ENCODE measurements at places on chromosomes 12 and 14.

GRCh38 chr12:91964501-91964900 is 181.1 kb downstream of the BTG1 start:
- no peak for DNase-seq

- DNase-seq: no peak
Observed at GRCh38 chr14:90839024-90839888, 23.0 kb upstream of the TTC7B start.

DNA sequence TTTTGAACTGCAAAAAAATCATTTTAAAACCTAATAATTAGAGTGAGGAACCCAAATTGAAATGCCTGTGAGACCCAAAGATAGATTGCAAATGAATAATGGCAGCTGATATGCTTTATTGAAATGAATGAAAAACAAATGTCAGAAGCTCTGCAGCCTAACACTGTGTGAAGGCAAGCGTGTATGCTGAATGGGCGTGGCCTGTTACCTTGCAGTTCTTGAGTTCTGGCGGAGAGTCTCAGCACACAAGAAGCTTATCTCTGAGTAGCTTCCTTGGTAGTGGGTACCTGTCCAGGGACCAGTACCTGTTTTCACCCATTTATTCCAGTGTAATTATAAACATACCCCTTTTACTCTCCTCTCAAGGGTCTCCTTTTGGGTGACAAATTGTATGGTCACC is 341.2 kb downstream of the NPAS3 start:
- no peak for DNase-seq

DNA sequence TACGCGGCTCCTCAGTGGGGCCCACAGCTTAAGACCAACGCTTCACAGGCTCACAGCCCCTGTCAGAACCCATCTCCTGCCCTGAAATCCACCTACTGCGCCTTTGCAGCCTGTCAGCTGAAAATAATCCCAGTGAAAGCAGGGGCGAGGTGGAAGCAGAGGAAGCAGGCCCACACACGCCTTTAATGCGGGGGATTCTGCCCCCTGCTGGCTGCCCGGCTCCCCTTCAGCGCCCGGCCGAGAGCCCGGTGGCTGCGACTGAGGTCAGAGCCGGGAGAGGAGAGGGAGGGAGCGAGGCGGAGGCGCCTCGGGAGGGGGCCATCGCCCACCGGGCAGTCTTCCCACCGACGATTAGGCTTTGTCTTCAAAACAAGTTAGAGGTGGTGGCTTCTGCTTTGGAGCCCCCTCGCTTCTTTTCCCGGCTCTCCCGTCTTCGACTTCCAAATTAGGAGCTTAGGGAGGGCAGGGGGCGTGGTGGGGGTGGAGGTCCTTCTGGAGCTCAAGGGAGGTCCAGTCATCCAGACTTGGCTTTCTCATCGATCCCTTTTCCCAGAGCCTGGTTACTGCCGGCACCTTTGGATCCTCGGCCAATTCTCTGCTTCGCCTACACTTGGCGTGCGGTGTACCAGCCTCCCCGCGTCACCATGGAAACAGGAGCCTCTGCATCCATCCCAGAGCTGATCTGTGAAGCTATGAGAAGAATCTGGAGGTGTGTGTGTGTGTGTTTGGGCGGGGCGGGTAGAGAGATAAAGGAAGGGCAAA is 25.2 kb upstream of the RND1 start:
- peak; percentile 50 for DNase-seq

GRCh38 chr14:42459171-42459685 is 852.6 kb downstream of the LRFN5 start:
- DNase-seq: no peak

GRCh38 chr12:83044736-83045135 is 358.0 kb downstream of the TMTC2 start:
- no peak for DNase-seq

GRCh38 chr14:82421286-82421685 is 887.6 kb upstream of the SEL1L start:
- no peak for DNase-seq

- peak; percentile 23 for DNase-seq
Observed at GRCh38 chr14:99930420-99931274, 134.6 kb upstream of the EVL start.

- DNase-seq: no peak
Observed at GRCh38 chr12:57764662-57765002, 2.2 kb downstream of the CYP27B1 start.

GRCh38 chr14:101819251-101819990 is 57.9 kb downstream of the PPP2R5C start:
- no peak for DNase-seq

DNA sequence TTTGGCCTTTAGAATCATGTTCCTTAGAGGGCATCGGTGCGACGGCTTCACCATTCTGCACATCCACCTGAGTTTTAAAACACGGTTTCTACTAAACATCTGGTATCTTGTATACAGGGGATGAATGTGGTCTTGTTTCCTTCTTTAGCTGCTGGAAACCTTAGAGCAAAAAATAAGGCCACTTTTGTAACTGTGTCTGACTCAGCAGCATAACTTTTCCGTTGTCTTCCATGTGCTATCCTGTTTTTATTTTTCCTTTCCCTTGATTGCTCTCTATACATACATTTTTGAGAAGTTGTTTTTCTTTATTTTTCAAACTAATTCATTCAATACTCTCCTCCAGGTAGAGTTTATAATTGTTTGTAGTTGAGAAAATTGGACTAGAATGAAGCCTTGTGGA is 108.8 kb upstream of the PCED1B start:
- no peak for DNase-seq

GRCh38 chr12:117998719-117999118 is 17.8 kb upstream of the RFC5 start:
- DNase-seq: no peak

GRCh38 chr14:94677747-94678146 is 65.6 kb downstream of the SERPINA3 start:
- DNase-seq: no peak

DNA sequence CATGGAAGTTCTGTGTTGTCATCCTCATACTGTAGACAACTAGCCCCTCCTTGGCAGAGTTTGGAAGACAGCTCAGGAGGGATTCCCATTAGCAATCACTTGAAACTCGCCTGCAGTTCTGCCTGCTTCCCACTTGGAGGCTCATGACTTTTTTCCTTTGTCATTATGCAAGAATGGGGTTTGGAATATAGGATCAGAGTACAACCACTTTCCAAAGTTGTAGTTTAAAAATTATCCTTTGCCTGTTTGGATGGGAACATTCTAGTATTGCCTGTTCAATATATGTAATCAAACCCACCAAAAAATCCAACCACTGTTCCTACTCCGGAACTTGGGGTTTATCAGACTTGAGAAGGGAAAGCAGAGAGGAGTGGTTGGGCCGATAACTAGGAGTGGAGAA is 2.1 kb upstream of the GPD1 start:
- DNase-seq: peak; percentile 14

- no peak for DNase-seq
Observed at GRCh38 chr12:75155962-75156361, 53.7 kb downstream of the KCNC2 start.

DNA sequence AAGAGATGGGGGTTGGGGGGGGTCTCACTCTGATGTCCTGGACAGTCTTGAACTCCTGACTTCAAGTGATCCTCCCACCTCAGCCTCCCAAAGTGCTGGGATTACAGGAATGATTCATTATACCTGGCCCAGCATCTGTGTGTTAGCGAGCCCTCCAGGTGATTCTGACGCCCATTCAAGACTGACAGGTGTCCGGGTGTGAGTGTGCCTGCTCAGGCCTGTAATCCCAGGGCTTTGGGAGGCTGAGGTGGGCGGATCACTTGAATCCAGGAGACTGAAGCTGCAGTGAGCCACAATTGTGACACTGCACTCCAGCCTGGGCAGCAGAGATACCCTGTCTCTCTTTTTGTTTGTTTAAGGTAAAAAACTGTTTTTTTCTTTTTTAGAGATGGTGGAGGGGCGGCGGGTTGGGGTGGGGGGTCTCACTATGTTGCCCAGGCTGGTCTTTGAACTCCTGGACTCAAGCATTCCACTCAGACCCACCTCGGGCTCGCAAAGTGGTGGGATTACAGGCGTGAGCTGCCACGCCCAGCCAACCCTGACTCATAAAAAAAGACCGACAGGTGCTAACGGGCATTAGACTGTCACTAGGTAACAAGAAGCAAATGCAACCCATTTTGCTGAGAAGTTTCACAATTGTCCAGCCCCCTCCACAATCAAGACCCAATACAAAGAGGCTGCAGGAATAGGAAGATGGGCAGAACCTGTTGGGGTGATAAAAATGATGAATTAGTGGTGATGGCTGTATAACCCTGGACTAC is 4.7 kb downstream of the VSIG10 start:
- DNase-seq: peak; percentile 12

DNA sequence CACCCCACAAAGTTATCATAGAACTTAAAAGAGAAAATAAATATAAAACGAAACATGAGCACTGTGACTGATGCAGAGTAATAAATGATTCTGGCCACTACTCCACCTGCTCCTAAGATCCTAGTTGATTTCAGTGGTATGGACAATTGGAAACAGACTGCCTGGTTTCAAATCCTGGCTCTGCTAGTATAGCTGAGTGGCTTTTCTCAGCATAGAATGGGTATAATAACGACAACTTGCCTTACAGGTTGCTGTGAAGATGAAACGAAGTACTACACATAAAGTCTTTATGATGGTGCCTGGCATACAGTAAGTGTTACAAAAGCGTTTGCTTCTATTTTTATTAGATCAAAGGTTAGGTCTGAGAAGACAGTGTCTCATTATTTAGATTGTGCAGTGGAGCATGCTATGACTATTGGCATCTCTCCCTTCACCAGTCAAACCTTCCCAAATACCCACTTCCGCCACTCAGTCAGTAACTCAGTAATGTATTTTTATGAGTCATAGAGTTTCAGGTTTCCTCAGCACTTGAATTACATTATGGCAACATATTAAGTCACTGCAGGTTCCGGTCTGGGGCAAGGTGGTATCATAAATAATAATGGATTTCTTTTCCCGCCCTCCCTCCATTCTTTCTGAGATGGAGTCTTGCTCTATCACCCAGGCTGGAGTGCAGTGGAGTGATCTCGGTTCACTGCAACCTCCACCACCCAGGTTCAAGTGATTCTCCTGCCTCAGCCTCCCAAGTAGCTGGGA is 29.7 kb upstream of the NR2C1 start:
- peak; percentile 59 for DNase-seq

DNA sequence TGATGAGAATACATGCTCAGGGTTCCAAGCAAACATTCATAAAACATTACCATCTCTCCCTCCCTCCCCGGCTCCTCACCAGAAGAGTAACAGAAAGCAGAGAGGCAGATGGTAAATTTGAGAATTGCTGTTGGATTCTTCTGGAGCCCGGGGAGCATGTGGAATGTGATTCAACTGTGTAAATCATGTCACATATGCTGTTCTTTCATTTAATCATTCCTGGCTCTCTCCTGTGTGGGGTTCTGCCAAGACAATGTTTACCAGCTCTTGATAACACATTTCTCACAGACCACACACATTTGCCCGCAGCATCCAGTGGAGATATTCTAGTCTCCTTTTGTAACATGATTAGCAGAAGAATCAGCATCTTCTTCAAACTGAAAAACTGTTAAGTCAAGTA is 23.4 kb upstream of the NR2C1 start:
- DNase-seq: peak; percentile 50

DNA sequence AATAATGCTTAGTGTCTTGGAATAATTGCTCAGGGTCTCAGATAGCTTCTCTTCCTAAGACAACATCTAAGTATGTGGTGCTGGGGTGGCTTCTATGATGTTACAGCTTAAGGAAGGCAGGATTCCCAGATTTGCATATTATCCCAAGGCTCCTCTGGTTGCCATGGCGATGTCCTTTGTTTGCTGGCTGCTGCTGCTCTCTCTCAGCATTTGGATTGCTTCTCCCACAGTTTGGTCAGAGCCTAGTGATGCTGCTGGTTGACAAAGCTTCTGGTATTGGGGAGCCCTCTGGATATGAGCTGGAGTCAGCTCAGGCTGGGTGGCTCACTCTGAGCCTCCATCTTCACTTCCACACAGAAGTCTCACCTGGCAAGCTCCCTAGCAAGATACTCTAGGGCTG is 56.4 kb upstream of the FBXO33 start:
- no peak for DNase-seq

DNA sequence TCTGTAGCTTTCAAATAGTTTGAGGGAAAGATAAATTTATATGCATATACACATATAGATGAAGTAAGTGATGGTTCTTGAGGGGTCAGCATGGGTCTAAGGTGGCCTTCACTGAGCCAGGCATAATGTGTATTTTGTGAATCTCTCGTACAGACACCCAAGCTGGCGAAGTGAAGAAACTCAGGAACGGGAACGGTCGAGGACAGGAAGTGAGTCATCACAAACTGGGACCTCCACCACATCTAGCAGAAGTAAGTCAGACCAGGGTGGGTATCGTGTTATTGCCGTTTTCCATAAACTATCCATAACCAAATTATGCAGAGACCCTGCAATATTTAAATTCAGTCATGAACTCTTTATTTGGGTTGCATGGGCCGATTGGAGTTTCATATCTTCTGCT is 15.4 kb upstream of the TNS2 start:
- no peak for DNase-seq

DNA sequence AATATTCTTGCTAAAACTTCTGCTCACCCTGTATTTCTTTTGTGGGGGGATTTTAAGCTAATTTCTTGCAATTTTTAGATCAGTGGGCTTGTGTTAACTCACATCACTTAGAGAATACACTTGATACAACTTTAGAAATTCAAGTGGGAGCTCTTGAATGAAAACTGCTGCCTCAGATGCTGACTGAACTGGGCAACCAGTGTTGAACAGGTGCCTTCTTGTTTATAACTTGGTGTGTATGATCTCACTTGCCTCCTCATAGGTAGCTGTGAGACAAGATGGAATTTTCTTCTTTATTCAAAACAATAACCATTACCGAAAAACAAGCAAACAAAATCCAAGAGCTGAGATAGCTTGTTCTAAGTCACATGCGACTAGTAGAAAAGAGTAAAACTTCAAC is 63.5 kb downstream of the FGD4 start:
- no peak for DNase-seq

- no peak for DNase-seq
Observed at GRCh38 chr12:92827836-92828431, 101.2 kb downstream of the EEA1 start.

DNA sequence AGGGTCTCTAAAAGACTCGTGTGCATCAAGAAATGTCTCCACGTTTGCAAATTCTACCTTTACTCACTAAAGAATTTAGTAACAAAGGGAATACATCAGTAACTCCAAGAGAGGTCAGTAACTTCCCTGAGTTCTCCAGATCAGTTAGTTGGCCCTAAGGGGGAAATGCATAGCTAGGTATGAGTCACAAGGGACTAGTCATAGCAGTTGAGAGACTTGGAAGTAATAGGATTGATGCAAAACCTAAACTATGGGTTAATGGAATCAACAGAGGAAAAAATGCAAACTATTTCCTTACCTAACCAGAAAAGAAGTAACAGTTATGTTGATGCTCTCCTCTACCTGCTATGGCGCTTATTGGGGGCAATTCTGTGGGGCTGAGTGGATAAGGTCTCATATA is 148.8 kb upstream of the GARIN6 start:
- DNase-seq: no peak

- DNase-seq: no peak
Observed at GRCh38 chr12:100904270-100904669, 109.7 kb downstream of the ANO4 start.

DNA sequence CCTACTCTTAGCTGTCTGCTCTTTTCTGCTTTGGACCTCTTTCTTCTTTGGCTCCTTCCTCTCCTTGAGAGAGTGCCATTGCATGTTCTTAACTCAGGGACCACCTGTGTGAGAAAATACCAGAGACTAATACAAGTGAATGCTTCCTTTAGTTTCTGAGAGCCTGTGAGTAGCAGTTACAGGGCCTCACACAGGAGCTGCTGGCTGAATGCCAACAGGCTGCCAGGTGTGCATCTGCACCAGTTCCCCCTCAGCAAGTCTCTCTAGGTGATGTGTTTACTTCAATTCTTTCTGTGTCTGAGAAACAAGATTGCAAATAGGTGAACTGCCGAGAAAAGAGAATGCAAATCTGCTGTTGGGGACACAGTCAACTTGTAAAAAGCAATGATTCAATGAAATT is 108.2 kb downstream of the STXBP6 start:
- DNase-seq: peak; percentile 56
